ENCODE measurements at places on chromosomes 3 and 15.

- DNase-seq: no peak
These were observed 14.9 kb downstream of the CRTAP start for GRCh38 chr3:33128706-33129105.

GRCh38 chr15:22902578-22902977 lies 64.1 kb downstream of the NIPA2 start:
- DNase-seq: no peak

DNA sequence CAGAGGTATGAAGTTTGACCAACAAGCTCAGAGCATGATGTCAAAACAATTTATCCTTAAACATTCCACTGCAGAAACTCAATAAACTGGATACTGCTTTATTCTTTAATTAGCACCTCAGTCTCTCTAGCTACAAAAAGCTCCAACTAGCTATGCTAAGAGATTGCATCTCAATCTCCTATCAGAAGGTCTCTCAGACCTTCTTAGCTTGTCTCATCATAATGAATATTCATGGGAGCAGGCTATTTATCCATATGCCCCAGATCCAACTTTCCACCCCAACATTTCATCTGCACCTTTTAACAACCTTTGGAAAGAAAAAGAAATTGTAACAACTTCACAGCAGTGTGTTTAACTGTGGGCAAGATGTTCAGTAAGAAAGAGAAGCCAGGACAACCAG lies 11.3 kb upstream of the ZCWPW2 start:
- DNase-seq: no peak

DNA sequence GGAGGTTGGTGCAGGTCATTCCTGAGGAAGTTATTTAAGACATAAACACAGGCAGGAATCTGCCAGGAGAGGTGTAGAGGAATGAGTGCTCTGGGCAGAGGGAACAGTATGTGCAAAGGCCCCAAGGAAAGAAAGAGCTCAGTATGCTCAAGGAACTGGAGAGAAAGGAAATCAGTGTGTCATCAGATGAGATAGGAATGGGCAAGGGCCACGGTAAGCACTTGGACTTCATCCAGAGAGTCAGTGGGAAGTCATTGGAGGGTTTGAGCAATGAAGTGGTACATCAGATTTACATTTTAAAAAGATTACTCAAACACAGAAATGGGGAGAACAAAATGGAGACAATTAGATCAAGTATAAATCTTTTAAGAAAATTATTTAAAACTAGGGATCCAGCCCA lies 272.2 kb downstream of the ADAMTSL3 start:
- no peak for DNase-seq

- no peak for DNase-seq
These were observed 51.0 kb downstream of the NKIRAS1 start for GRCh38 chr3:23865595-23866396.

- DNase-seq: no peak
These were observed 221.9 kb upstream of the LYSMD4 start for GRCh38 chr15:99955181-99955525.

- DNase-seq: no peak
These were observed 55.8 kb upstream of the OSTN start for GRCh38 chr3:191143224-191143623.

Measured in cortex of kidney (tissue), 1 donor.